Activated CD4-positive, alpha-beta T cell treated with anti-CD3 and anti-CD28 coated beads, Interleukin-2, amount 50 U/mL, for 16 hours (primary cell): ENCODE measurements at places on chromosomes 2 and 18.

- DNase-seq, result no peak
Measured at GRCh38 chr18:40949114-40949950, 1005.7 kb upstream of the PIK3C3 start.

GRCh38 chr18:74234326-74235171 lies 57.2 kb downstream of the CYB5A start:
- no peak for DNase-seq

DNA sequence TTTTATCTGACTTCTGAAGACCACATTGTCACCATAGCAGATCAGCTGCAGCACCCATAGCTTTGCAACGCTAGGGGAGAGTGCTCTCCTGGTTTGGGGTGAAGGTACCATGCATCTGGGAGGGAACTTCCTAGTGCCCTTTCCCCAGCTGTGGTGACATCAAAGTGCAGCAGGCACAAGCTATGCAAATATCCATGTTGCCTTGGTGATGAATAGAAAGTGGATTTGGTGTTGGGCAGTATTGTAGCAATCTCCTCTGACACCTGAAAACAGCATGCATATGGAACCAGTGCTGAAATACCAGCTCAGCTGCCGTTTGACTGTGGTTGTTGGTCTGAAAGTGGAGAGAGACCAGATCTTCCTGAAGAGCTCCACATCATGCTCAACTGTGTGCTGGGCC lies 37.1 kb downstream of the BCL2L11 start:
- DNase-seq, result no peak

DNA sequence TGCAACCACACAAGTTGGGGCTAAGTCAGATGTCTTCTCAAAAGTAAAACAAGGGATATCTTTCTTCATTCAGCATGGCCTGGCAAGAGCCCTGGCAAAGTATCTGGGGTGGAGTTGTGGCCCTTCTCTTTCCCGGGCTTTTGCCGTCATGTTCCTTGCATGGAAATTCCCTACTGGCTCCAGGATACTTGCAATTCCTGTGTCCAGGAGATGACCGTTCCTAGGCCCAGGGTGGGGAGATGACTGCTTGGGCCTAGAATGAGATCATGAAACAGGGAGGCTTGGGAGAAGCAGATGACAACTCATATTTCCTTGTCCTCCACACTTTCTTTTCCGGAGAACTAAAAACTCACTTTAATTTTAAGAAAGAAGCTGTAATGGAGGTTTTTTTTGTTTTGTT lies 60.9 kb downstream of the TGIF1 start:
- no peak for DNase-seq

DNA sequence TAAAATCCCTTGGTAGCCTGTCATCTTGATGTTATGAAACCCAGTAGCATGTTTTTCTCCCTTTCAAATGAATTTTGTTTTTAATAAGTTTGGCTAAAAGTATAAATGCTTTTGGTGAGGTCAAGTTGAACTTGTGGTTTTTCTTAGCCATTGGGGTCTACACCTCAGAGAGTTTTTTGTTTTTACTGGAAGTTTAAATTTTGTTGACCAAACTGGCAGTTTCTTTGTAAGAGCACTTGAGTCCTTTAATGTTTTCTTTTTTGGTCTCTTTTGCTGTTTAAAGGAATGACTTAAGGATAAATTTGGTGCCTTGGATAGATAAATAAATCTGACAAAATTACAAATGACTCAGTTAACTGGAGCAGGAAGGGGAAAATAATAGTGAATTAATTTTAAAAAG lies 577.3 kb downstream of the SATB2 start:
- no peak for DNase-seq

DNA sequence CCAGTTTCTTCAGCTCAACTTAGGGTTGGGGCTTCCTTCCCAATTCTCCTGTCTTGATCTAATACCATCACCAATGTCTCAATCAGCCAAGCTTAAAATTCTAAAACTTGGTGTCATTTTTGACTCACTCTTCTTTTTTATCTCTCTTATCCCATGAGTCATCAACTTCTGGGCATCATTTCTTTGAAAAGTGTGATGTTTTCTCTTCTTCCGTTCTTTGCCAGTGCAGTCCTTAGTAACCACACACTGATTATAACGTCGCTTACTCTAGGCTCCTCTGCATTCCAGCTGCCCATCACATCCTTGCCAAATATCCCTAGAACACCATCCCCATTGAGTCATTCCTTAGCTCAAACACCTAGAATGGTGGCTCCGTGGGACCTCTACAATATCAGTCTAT lies 27.4 kb upstream of the MRO start:
- DNase-seq, result no peak

GRCh38 chr18:77129150-77129551 lies 3.4 kb downstream of the MBP start:
- no peak for DNase-seq

- DNase-seq, result no peak
Measured at GRCh38 chr18:50311650-50312049, 24.2 kb upstream of the CXXC1 start.

DNA sequence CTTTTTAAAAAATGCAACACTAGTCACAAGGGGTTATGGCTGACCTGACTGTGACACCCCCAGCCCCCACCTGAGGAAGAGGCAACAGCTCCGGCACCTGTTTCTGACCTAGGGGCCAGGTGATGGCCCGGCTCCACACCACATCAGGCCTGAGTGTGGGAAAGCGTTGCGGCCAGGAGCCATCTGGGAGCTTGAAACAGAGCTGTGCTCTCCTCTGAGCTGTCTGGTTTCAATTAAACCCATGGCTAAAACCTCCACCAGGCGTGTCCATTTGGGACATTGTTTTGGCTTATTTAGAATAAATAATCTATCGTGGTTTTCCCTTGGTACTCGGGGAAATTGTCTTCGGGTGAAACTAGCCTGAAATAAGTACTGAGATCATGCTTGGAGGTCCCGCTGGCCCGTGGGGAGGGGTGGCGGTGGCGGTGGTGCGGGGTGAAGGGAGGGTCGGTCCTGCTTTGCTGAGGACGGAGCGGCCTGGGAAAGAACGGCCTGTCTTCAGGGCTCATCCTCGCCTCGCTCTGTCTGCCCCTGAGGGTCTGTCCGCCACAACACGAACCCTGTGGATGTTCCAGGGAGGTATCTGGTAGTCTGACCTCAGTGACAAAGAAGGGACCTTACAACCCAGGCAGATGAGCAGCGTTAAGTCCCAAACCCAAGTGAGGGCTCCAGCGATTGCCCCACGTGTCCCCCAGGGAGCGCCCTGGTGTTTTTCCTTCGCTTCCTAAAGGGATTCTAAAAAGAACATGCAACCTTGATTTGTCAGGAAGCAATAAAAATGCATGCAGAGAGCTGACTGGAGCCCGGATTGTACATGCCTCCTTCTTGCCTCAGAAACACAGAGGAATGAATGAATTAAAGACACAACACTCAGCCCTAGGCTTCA lies 58.7 kb downstream of the IL1RL2 start:
- DNase-seq, result no peak

DNA sequence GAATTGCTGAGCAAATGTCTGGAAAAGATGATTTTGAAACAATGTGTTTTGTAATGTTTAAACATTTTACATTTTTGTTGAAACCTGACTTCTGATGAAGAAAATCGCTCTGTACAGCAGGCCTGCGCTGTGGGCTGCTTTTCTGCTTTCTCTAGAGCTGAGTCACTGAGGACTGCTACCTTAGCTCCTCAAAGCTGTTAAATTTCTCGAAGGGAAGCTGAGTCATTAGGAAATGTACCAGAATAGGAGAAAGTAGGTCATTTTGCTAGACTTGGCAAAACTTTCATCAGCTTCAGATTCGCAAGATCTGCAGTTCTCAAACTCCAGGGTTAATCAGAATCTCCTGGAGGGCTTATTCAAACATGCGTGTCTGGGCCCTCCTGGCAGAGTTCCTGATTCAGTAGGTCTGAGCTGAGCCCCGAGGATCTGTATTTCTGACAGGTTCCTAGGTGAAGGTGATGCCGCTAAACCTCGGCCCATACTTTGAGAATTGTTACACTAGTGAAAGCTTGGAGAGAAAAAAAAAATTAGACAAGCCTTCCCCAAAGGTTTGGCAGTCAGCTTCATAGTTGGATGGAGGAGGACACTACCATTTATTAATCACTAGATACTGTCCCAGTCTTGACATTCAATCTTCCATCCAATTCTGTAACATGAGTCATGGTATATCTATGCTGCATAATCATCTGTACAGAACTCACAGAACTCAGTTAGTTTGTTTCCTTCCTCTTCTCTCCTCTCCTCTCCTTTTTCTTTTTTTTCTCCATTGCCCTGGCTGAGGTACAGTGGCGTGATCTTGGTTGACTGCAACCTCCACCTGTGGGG lies 297.6 kb downstream of the PARD3B start:
- peak; percentile 74 for DNase-seq

DNA sequence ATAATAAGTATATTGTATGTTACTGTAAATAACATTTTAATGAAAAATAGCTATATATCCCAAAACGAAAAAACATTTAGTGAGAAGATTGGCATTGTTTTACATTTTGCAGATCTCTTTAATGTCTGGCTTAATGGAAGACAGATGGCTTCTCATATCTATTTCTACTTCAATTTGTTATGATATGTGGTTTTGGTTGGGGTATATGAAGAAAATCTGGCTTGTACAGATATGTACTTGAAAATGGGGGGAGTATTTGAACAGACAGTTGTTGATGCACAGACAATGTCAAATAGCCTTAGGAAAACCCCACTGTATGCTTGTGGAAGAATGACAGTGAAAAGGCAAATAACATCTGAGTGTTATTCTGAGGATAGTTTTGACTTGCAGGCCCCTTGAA lies 23.6 kb upstream of the GMCL1 start:
- DNase-seq, result no peak

- no peak for DNase-seq
Measured at GRCh38 chr2:55999790-56000189, 76.2 kb upstream of the EFEMP1 start.

DNA sequence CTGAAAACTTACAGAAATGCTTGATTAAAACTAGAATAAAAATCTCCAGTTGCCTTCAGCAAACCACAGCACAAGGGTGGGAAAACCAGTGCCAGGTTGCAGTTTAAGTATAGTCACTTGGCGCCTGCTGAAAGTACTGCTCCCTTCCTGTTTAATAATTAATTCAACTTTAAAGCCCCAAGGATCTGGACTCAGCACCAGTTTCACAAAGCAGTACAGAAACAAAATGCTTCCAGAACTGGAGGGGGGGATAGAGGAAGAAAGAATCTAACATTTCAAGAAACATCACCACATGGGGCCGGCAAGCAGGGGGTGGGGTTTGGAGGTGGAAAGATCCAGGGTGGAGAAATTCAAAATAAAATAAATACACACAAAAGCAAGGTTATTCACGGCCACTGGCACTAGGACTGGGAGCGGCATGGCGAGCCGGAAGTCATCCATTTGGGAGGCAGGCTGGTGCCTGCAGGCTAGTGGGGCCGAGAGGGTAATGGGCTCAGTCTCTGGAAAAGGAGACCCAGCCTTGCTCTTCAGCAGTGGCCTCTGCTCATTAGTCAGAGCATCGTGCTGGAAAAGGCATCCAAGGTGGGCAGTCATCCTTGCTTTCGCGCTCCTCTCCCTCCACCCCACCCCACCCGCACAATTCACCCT lies 85.8 kb downstream of the POU3F3 start:
- no peak for DNase-seq

DNA sequence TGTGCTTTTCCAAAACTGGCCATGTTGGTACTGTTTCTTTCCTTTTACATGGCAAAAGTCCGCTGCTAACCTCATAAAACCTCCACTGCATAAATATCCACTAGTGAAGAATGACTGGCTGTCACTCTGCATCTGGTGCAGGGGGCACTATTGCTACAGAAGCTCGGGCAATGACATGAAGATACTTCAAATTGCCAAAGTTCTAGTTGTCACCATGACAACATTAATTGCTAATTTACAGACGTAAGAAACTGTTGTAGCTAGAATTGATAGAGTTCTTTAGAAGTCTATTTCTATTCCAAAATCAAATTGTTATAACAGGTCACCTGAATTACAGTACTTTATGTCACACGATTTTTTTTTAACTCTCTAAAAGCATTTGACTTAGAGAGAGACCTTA lies 845 bp downstream of the CFAP210 start:
- DNase-seq, result no peak

- peak; percentile 81 for DNase-seq
Measured at GRCh38 chr2:46062637-46063412, 234.4 kb upstream of the EPAS1 start.

DNA sequence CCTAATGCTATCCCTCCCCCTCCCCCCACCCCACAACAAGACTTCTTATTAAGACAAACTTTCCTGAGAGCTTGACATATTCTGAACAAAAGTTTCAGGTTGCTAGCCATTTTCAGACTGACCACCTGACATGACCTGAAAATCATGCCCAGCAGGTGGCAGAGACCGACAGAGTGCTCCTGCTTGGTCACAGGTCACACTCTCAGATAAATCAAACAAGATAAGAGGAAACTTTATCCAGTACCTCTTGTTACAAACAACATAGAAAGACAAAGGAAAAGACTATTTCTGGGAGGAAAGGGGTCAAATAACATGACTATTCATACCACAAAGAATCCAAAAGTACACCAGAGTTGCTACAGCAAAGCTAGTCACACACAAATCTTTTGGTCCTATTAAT lies 107.4 kb downstream of the TMEM200C start:
- DNase-seq, result no peak

DNA sequence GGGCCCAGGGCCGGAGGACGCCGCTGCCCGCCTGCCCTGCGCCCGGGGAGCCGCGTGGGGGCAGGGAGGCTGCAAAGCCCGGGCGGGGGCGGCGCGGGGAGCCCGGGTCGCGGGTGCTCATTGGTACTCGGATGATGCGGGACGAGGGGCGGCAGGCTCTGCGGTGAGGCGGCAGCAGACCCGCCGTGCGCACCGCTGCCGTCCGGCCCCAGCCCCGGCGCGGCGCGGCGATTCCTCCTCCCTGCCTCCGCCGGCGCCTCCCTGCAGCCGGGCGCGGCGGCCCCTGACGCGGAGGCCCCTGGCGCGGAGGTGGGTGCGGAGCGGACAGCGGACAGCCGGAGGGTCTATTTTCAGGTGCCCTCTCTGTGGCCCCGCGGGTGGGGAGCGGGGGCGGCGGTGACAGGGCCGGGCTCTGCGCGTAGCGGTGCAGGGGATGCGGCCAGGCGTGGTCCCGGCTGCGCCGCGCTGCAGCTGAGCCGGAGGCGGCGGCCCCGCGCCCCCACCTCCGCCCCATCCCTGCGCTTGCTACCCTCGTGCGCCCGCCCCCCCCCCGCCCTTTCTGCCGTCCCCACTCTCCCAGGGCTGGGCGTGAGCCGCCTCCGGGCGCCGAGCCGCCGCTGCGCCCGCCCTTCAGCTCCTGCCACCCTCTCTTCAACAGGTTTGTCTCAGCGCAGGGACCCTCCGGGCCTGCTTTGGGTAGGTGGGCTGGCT lies 640 bp downstream of the SPTBN1 start:
- DNase-seq, result no peak

DNA sequence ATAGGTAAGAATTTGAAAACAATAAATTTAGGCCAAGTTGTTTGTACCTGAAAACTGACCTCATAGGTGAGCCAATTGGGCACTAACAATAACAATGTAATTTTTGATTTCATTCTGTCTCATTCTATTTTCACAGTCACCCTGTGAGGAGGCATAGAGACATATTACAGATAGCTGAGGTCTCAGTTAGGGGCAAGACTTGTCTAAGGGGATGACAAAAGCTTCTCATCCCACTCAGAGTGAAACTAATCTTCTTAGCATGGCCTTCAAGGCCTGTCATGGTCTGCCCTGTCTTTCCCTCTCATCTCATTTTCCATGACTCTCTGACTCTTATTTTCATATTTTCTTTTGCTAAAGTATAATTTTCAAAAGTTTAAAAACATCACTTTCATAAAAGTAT lies 562.0 kb upstream of the TNP1 start:
- no peak for DNase-seq
